ENCODE measurements at places on chromosomes 4 and X. TPM values are rescaled to one million over a fixed set of nuclear protein-coding genes. Genes with fewer than 3 reads are reported as not detected.

The IQCM gene
- total RNA-seq = 0.11 TPM

The CD38 gene
- total RNA-seq = 0.11 TPM

The STOX2 gene
- 2.6 TPM for total RNA-seq

The TLR2 gene
- total RNA-seq = 0.32 TPM

The ARHGEF38 gene
- total RNA-seq = not detected

The SEPTIN11 gene
- 410 TPM for total RNA-seq

The CLTRN gene
- 0.32 TPM for total RNA-seq

The NXT2 gene
- total RNA-seq = 21.8 TPM

The AREG gene
- total RNA-seq = not detected

The UCP1 gene
- not detected for total RNA-seq

The NAP1L3 gene
- total RNA-seq = 21.8 TPM

The FAAH2 gene
- total RNA-seq = 0.22 TPM

The GLRA3 gene
- total RNA-seq = not detected

The NIPAL1 gene
- 0.26 TPM for total RNA-seq

The PRDM8 gene
- total RNA-seq = 3.5 TPM
